ENCODE measurements at places on chromosomes 2 and 18. TPM values are rescaled to one million over a fixed set of nuclear protein-coding genes. Genes with fewer than 3 reads are reported as not detected.

NDUFS1 gene
- total RNA-seq, result 80.7 TPM

DNAJC5G gene
- total RNA-seq, result not detected

- no peak overlapping the region for H3K4me3 ChIP-seq
- DNase-seq, result no peak
- no peaks in the 10 kb centered on the region for H3K27me3 ChIP-seq
- no peaks in the 10 kb centered on the region for H3K36me3 ChIP-seq
Measured at GRCh38 chr2:10344105-10345066, 41.7 kb downstream of the HPCAL1 start.

DNA sequence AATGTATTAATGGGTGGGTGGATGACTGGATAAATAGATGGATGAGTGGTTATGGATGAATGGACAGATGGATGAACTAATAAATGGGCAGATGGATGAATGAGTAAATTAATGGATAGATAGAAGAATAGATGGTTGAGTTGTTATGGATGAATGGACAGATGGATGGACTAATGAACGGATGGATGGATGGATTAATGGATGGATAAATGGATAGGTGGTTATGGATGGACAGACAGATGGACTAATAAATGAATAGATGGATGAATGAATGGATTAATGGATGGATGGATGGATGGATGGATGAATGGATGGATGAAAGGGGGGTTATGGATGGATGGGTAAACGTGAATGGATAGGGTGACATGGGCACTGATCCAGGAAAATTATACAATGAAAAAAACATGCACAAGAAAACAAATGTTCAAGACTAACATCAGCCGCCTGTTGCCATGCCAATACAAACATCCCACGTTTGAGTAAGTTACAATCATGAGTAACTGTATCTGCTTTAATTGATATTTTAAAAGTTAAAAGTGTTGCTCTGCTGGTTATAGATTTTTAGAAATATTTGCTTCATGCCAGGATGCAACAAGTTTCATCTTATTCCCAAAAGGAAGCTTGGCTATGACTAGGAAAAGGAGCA is 20.8 kb downstream of the PXDN start:
- H3K4me1 ChIP-seq, result no peaks in the 10 kb centered on the region
- no peaks in the 10 kb centered on the region for H3K36me3 ChIP-seq
- H3K27ac ChIP-seq, result no peak overlapping the region
- DNase-seq, result no peak
- no peaks in the 10 kb centered on the region for H3K27me3 ChIP-seq

DNA sequence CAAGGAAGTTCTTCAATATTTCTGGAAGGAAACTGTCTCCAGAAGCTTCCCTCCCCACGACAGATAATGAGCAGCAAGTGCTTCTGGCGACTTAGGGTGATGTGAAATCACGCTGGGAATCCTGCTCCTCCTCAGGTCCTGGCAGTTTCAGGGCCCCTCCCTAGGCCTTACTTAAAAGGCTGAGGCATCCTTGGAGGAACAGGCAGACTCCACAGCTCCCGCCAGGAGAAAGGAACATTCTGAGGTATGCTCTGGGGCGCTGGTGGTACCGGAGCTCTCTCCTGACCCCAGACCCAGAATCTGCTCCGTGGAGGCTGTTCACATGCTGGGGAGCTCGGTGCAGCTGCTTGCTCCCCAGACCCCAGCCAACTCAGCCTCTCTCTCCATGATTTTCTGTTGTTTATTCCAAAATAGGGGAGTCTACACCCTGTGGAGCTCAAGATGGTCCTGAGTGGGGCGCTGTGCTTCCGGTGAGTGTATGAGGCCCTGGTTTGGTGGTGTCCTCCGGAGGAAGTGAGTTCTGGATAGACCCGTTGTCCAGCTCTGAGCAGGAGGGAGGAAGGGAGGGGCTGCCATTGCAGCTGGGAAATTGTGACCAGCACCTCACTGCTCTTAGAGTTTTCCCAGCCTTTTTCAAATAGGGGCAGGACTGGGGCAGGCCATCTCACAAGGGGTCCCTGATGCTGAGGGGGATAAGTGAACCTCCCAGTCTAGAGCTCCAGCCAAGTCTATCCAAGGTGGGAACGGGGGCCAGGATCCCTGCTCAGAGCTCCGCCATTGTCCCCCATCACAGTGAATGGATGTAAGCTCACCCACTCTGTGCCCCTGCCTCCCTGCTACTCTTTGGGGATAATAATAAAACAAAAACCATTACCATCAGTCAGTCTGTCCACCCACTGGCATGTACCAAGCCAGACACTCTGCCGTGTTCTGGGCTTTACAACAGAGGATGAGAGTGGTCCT is at the start of gene IL36RN:
IL36RN (plus strand) TSS at position 201 of the 963 bp plus-strand sequence; CDS start at position 442, 241 bp downstream.
- no peak within 1 kb of the TSS for H3K27ac ChIP-seq
- H3K36me3 ChIP-seq, result peaks cover 8% of the 10 kb centered on the region
- H3K4me1 ChIP-seq, result peaks cover 4% of the 10 kb centered on the region
- H3K27me3 ChIP-seq, result peaks cover 3% of the 10 kb centered on the region
- H3K4me3 ChIP-seq, result no peak within 1 kb of the TSS

DNA sequence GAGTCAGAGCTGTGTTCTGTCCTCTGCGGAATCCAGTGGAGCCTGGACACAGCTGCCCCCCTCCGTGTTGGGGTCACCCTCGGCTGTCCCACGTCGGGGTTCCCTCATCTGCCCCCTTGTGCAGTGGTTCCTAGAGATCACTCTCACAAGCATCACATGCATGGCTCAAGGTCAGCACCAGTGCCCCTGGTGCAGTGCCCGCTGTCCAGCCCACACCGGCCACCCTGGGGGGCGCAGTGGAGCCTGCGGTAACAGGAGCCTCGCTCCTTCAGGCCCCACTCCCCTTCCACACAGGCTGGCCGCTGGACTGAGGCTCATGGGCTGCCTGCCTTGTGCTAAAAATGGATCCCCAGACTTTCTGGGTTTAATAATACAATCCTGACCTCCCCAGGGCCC is 8.8 kb downstream of the TEKT4 start:
- H3K4me3 ChIP-seq, result no peak overlapping the region
- H3K27me3 ChIP-seq, result no peaks in the 10 kb centered on the region
- DNase-seq, result no peak

- no peaks in the 10 kb centered on the region for H3K4me1 ChIP-seq
- no peaks in the 10 kb centered on the region for H3K36me3 ChIP-seq
- H3K27ac ChIP-seq, result no peak overlapping the region
Measured at GRCh38 chr18:73023975-73024374, 156.2 kb upstream of the NETO1 start.

GRCh38 chr2:24008672-24009366 is 1.1 kb upstream of the MFSD2B start:
- H3K27me3 ChIP-seq, result peaks cover 42% of the 10 kb centered on the region
- H3K27ac ChIP-seq, result no peak overlapping the region
- no peaks in the 10 kb centered on the region for H3K36me3 ChIP-seq
- no peak overlapping the region for H3K4me3 ChIP-seq

DNA sequence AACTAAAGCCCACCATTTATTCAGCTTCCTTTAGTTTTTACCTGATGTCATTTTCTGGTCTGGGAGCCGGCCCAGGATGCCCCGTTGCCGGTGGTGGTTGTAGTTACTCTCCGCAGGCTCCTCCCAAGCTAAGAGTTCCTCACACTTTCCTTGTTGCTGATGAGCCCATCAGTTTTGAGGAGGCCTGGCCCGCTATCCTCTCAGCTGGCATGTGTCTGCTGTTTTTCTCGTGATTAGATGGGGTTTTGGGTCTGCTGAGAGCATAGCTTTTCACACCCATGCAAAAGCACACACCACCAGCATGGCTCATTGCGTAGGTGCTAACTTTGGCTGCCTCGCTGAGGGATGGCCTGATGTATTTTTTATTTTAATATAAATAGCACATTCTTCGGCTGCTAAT is 72.1 kb downstream of the PSMG2 start:
- H3K27ac ChIP-seq, result peak overlapping the region; percentile 13
- H3K27me3 ChIP-seq, result no peaks in the 10 kb centered on the region
- no peaks in the 10 kb centered on the region for H3K36me3 ChIP-seq
- H3K4me3 ChIP-seq, result peak overlapping the region; percentile 78
